ENCODE measurements at places on chromosomes 7 and 10. TPM values are rescaled to one million over a fixed set of nuclear protein-coding genes. Genes with fewer than 3 reads are reported as not detected.

Gene ZDHHC16
- total RNA-seq, result 53.3 TPM

Gene ADAMTS14
- 6.4 TPM for total RNA-seq

Gene HOXA2
- 4.2 TPM for total RNA-seq

Gene CYP2C18
- not detected for total RNA-seq

Gene NT5C2
- total RNA-seq, result 78.4 TPM

Gene RADIL
- total RNA-seq, result 0.12 TPM

Gene CHN2
- total RNA-seq, result 3.5 TPM

Gene ZNF804B
- total RNA-seq, result 0.04 TPM

Gene UCN3
- 0.10 TPM for total RNA-seq

Gene EVX1
- not detected for total RNA-seq

Gene C10orf62
- 0.75 TPM for total RNA-seq

Gene FAM180A
- total RNA-seq, result not detected

Gene CC2D2B
- total RNA-seq, result not detected

Gene IL6
- total RNA-seq, result 0.41 TPM

Gene SPDYE18
- total RNA-seq, result not detected

Gene LDB3
- total RNA-seq, result 0.53 TPM

Gene NPFFR1
- total RNA-seq, result not detected

Gene CCDC3
- total RNA-seq, result 112 TPM

Gene OR2A12
- not detected for total RNA-seq

Gene LOXL4
- 8.1 TPM for total RNA-seq

Gene BAIAP2L1
- total RNA-seq, result 21.7 TPM

Gene SFRP4
- total RNA-seq, result 5.6 TPM

Gene EBLN1
- not detected for total RNA-seq

Gene AKR1C8
- total RNA-seq, result 0.23 TPM

Gene SPDYE8
- total RNA-seq, result not detected

Gene TRPV5
- total RNA-seq, result not detected

Gene SPDYE1
- not detected for total RNA-seq

Gene IL15RA
- total RNA-seq, result not detected

Gene PIK3CG
- not detected for total RNA-seq

Gene SPRN
- not detected for total RNA-seq

Gene HNRNPA2B1
- 746 TPM for total RNA-seq

Gene METTL27
- 0.55 TPM for total RNA-seq

Gene COBL
- 0.03 TPM for total RNA-seq

Gene TYW1B
- 7.2 TPM for total RNA-seq

Gene LEP
- total RNA-seq, result not detected

Gene SLC26A5
- total RNA-seq, result not detected

Gene INPP5A
- total RNA-seq, result 22.4 TPM

Gene HOXA6
- 3.8 TPM for total RNA-seq

Gene PDSS1
- 31.8 TPM for total RNA-seq

Gene OR2A7
- not detected for total RNA-seq

Gene PON3
- total RNA-seq, result not detected

Gene MRC1
- not detected for total RNA-seq

Gene PRPS1L1
- total RNA-seq, result not detected

Gene AKR1D1
- total RNA-seq, result not detected

Gene EMX2
- total RNA-seq, result 2.6 TPM
